ENCODE measurements at places on chromosomes 2 and 18.

- DNase-seq, result no peak
These were observed 51.1 kb upstream of the FAM98A start for GRCh38 chr2:33650171-33650570.

- DNase-seq, result no peak
These were observed 176.1 kb downstream of the KLHL29 start for GRCh38 chr2:23561088-23561487.

DNA sequence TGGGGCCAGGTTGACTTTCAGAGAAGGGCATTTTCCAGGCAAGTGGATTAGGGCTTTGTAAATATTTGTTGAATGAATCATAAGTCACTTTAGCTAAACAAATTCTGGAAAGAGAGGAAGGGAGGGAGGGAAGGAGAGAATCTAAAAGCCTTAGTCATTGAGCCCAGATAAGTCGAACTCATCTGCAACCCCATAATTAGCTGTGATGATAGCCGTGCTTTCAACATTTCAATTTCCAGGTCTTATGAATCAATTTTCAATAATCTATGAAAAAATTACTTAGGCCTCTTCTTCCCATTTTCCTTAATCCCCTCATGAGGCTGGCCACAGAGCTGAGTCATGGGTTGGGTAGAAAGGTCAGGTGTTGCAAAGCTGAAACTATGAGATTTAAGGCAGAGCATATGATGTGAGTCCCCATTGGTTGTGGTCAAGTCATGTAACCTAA lies 111.9 kb upstream of the MAPRE2 start:
- no peak for DNase-seq

- DNase-seq, result no peak
These were observed 65.7 kb upstream of the FIGN start for GRCh38 chr2:163801486-163801885.

GRCh38 chr2:131493199-131493968 lies 1.2 kb upstream of the MZT2A start:
- DNase-seq, result peak; percentile 16

- DNase-seq, result no peak
These were observed 174.6 kb downstream of the TGIF1 start for GRCh38 chr18:3624546-3624934.

DNA sequence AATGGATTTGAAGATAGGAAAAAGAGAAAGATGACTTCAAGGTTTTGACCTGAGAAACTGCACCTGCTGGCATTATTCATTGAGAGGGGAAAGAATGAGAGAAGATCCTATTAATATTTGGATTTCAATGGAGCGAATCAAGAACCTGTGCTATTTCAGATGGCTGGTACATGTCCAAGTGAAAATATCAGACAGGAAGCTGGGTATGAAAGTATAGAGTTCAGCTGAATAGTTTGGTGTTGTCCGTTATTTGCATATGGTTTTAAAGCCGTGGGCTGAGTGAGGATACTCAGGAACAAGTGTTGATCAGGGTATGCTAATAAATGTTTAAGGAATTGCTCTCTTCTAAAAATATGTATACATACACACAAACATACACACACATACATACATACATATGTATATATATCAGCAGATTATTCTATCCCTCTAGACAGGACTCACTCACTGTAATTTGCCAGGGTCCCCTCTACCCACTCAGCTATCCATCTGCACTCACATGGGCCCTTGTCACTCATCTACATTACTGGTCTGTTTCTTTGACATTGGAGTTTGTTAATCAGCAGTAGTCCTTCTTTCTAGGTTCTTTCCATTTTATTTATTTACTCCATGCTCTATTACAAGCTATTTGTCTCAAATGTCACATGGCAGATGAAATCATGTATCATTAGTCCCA lies 33.9 kb upstream of the IKZF2 start:
- DNase-seq, result no peak

- DNase-seq, result no peak
These were observed 72.3 kb upstream of the NFATC1 start for GRCh38 chr18:79323471-79323870.

DNA sequence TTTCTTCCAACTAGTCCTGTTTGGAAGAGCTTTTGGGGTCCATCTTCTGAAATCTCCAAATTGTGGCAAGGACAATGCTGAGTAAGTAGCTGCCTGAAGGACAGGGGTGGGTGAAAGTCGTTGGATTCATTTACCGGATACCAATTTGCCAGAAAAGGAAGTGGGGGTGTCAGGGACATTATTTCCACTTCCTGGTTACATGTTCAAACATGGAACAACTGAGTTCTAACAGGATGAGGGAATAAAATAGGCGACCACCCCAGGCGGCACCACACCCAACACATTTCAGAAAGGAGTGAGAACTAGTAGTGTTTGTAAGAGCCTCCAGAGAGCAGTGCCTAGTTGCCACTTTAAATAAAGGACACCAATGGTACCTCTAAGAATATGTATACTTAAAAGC lies 158.6 kb upstream of the SERTAD2 start:
- peak; percentile 73 for DNase-seq

- DNase-seq, result no peak
These were observed 118.9 kb upstream of the CCDC150 start for GRCh38 chr2:196520605-196521004.

DNA sequence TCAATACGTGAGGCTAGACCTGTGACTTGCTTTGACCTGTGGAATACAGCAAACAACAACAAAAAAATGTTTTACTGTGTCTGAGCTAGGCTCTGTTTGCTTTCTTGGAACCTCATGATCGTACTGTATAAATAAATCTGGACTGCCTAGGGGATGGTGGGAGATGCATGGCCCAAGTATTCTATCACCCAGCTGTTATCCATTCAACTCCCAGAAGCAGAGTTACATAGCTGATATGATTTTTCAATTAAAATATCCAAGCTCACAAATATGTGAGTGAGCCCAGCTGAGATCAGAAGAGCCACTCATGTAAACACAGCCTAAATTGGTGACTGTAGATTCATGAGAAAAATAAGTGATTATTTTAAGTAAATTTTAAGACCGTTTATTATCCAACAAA lies 154.1 kb upstream of the THUMPD2 start:
- DNase-seq, result no peak

GRCh38 chr18:57435846-57436190 lies 644 bp downstream of the ONECUT2 start:
- DNase-seq, result no peak

GRCh38 chr2:71121479-71121878 lies 8.6 kb downstream of the MCEE start:
- no peak for DNase-seq

DNA sequence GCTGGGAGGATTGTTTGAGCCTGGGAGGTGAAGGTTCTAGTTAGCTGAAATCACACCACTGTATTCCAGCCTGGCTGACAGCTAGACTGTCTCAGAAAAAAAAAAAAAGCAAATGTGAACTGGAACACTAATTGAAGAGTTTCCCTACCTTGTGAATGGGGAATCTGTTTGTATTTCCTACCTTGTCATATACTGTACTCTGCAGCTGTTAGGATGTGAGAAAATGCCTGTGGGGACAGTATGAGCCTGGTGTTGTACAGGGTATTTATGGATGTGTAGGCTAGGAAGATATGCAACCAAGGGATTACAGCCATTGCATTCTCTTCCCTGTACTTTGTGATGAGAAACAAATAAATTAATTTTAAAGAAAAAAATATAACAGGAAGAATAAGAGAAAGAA lies 113.3 kb upstream of the FAM117B start:
- no peak for DNase-seq

DNA sequence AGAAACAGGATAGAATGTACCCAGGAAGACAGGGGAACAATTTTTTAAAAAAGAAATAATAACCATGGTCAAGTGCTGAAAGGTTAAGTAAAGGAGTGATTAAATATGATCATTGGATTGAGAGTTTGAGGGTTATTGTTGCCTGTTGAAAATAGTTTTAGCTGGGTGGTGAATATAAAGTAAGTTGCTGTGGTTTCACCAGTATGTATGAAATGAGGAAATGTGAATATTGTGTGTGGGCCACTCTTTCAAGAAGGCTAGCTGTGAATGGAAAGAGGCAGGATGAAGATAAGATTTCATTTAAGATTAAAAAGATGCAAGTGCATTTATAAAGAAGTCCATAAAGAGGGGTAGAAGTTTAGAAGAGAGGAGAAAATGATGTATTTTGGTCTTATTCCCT lies 53.8 kb downstream of the GULP1 start:
- no peak for DNase-seq

GRCh38 chr2:106314444-106314843 lies 120.3 kb upstream of the UXS1 start:
- peak; percentile 81 for DNase-seq

GRCh38 chr18:79888016-79888415 lies 63.4 kb downstream of the SLC66A2 start:
- no peak for DNase-seq

- no peak for DNase-seq
These were observed 68.7 kb downstream of the STK39 start for GRCh38 chr2:168178520-168179324.

- DNase-seq, result no peak
These were observed 230.8 kb downstream of the CELF4 start for GRCh38 chr18:37334631-37335408.

DNA sequence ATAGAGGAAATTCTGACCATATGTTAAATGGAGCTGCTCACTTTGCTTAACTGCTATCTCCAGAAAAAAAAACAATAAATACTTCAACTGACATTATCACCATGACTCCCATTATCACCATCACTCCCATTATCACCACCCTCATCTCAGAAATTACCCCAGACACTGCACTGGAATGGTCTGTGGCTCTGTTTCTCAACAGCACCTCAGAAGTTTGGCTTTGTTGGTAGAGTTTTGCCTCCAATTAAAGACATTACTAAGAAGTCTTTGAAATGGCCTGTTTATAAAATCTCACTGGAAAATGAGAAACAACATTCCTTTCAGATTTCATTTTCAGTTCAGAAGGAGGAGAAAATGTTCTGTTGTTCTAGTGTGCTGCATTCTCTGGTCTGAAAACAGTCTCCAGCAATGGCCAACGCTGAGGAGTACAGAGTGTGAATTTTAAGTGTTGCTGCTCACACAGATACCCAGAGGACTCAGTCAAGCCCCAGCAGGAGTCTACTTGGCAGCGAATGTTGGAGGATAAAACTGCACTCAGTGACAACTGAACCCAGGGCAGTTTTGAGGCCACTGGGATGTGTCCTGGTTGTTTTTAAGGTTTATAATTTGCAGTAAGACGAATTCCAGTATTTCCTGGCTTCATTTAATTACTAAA lies 364.5 kb upstream of the CDH2 start:
- DNase-seq, result no peak

DNA sequence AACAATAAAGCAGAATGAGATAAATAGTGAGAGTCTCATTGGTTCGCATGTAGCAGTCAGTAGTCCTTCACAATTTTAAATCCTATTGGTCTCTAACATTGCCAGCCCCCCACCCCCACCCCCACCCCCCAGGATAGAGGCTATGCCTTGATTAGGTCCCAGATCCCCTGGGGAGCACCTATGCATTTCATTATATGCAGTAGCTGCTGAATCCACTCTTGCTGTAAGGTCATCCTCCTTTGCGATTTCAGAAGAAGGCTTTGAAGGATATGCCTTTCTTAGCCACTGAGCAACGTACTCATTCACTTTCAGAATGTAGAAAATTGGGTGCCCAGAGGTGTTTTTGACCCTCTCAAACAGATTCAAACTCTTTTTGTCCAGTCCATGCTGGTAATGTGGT lies 382.8 kb upstream of the GALNT5 start:
- DNase-seq, result no peak

DNA sequence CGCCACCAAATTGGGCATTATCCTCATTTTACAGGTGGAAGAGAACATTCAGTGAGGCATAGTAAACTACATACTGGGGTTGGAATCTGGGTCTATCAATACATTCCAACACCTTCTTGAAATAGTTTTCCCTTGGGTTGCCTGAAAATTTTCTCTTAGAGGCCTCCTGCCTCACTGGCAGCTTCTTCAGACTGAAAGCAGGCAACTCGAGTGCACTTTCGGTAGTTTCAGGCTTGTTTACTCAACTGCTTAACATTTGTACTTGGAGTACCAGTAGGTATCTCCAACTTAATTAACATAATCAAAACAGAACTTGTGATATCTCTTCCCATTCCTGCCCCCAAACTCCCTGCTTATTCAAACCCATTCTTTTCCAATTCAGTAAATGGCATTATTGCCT lies 36.2 kb upstream of the C2orf74 start:
- DNase-seq, result no peak

GRCh38 chr2:75055142-75055819 lies 96.8 kb downstream of the POLE4 start:
- no peak for DNase-seq

DNA sequence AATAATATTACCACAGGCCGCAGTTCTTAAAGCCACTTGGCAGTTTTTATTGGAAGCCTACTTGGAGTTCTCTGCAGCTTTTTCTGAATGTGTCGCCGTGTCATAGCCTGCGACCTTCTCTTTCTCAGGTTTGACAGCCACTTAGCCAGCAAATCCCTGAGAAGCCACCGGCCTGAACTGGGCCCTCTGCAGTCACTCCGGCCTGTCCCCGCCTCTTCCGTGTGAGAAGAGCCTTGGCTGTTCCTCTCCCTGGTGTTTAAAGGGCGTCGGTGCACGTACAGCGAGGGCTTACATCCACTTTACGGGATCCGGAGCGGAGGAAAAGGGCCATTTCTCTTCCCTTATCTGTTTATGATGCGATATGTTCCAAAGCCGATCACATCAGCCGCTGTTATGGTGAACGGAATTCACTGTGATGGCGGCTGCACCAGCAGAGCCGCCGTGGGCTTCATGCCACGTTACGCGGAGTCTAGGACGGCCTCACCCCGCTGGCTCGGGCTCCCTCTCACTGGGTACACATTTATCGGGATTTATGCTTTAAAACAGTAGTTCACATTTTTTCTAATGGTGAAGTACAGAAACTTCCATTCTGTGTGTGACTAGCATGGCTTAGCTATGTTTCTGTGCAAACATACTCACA lies 66.8 kb downstream of the GBX2 start:
- no peak for DNase-seq

GRCh38 chr2:44459739-44460138 lies 98.0 kb downstream of the CAMKMT start:
- DNase-seq, result no peak

DNA sequence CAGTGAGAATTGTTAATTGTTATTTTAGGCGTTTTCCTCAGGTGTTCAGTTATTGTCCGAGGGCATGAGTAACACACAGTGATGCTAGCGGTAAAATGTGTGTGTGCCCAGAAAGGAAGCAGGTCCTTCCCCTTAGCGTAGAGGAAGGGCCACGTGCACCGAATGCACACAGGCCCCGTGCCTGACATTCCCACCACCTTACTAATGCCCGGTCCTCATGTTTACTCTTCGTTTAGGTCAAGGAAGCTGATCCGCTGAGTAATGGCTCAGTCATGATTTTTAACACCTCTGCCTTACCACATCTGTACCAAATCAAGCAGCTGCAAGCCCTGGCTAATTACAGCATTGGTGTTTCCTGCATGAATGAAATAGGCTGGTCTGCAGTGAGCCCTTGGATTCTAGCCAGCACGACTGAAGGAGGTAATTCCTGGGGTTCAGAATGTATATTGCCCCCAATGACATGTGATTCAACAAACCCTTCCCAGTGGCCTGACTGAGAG lies 76.7 kb downstream of the MERTK start:
- DNase-seq, result no peak

- peak; percentile 22 for DNase-seq
These were observed 17.1 kb downstream of the TMEM185B start for GRCh38 chr2:120206022-120206581.

Measured in KBM-7 (cell line).